CD8-positive, alpha-beta memory T cell (primary cell): ENCODE measurements at places on chromosomes 2 and 18. TPM values are rescaled to one million over a fixed set of nuclear protein-coding genes. Genes with fewer than 3 reads are reported as not detected.

DNA sequence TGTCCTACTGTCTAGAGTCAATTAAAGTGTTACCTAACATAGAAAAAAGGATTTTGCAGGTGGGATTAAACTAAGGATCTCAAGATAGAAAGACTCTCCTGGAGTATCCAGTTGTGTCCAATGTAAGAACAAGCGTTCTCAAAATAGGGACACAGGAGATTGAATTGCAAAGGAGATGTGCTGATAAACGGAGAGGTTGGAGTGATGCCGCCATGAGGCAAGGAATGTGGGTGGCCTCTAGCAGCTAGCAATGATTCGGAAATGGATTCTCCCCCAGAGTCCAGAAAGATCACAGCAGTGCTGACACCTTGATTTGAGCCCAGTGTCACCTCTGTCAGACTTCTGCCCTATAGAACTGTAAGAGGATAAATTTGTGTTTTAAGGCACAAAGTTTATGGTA lies 24.1 kb upstream of the IL1RN start:
- DNase-seq, result no peak

GRCh38 chr2:239406316-239406995 lies 5.6 kb upstream of the HDAC4 start:
- no peak for DNase-seq

DNA sequence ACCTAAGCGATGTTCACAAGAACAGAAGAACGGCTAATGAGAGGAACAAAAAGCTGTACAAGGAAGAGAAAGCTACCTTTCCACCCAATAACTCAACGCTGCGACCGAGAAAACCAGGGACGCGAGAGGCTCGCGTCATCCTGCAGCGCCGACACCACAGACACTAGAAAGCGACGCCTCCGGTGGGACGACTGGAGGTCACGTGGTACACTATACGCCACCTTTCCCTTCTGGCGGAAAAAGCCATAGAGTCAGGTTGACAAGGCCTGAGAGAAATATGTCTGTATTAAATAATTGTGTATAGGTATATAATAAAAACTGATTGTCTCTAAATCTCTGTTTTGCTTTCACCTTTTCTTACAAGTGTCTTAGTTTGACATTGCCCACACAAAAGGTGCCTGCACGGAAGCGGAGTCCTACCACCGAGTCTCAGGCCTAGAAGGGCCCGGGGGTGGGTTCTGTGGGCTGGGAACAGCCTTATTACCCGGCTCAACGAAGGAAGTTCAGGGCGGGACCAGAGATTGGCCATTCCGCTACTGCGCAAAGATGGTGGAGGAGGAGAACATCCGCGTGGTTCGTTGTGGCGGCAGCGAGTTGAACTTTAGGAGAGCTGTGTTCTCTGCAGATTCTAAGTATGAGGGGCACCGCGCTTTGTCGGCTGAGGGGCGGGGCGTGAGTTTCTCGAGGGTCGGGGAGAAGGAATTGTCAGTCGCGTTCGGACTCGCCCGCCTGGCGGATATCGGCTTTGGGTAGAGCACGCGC lies at the start of gene WDR75:
Gene WDR75, plus strand, starts transcription at position 528 of the 762 bp plus-strand sequence. Its CDS starts 19 bp downstream, at position 547.
- peak; percentile 94 for DNase-seq

- DNase-seq, result peak; percentile 14
These were observed 64.1 kb downstream of the CHRNA1 start for GRCh38 chr2:174699993-174700766.

DNA sequence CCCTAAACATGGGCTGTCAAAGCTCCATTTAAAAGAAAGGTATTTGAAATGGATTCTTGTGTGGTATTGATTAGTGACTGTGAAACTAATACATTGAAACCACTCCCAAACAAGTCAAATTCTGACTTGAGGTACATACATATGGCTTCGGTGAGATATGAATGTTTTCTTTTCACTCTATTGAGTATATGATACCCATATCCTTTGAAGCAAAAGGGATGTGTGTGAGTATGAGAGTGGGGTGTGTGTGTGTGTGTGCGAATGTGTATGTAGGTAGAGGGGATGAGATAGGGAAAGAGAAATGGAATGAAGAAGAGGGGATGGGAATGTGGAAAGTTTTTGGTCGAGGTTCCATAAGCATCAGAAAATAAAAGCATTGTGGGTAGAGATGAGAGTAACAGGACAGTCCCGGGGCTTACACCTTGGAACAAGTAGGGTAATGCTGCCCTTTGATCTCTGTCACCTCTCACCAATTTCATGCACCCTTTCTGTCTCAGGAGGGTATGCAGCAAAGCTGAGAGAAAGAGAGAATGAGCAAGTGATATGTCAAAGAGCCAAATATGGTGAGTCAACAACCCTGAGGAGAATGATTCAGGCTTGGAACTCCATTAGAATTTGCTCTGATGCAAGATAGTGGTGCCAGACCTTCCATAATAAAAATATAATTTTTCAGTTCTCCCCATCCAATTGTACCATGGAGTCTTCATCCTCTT lies 64.0 kb upstream of the ZEB2 start:
- no peak for DNase-seq

- no peak for DNase-seq
These were observed 129.5 kb upstream of the PELI1 start for GRCh38 chr2:64273524-64274398.

DNA sequence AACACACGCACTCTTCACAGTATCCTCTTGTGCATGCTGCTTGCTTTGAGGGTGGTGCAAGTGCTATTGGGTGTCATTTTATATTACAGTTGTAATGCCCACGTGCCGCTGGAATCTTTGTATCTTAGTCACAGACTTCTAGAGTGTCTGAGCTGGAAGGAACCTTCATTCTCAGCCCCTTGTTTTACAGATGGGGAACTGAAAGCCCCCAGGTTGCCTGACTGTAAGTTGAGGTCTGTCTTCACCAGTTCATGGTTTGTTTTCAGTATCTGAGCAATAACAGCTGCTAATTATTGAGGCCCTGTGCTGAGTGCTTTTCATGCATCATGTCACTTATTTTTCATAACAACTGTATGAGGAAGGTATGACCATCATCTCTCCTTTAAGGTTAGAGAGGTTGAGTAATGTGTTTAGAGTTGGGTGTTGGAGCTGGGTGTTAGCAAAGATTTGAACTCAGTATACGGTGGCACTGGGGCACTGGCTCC lies 77.0 kb downstream of the PRKCE start:
- DNase-seq, result no peak

DNA sequence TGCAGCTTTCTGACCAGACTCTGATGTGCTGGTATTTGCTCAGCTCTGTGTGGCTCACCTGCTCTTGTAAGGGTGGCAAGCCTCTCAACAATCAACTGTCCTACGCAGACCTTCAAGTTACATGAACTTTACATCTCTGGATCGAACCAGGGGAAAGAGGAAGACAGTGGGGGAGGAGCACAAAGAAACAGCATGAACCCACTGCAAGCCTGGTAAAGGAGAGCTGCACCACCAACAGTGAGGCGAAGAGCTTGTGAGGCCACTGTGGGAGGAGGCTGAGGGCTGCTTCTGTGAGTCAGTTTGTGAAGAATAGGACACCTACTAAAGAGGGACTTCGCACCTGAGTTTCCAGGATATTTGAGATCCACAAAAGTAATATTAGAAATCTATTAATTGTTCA lies 18.8 kb upstream of the FAM110C start:
- no peak for DNase-seq

- DNase-seq, result no peak
These were observed 100.2 kb downstream of the AGAP1 start for GRCh38 chr2:235594041-235594440.

- no peak for DNase-seq
These were observed 18.6 kb downstream of the ERMN start for GRCh38 chr2:157307021-157307420.

GRCh38 chr2:37109523-37109922 lies 25.2 kb downstream of the GPATCH11 start:
- DNase-seq, result no peak

- no peak for DNase-seq
These were observed 22.6 kb downstream of the DHRS9 start for GRCh38 chr2:169091761-169092519.

DNA sequence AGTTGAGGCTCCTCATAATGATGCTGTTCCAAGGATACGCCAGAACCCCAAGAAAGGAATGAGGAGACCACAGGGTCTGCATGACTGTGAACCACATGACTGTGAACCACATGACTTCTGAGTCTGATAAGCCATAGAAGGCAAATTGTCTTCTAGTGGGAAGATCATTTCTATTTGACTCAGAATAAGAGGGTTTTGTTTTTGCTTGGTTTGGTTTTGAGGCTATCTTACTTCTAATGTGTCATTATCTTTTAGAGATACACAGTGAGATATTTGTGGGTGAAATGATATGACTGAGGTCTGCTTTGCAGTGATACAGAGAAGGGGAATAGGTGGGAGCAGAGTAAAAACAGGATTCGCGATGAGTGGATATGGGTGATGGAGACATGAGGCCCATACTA lies 28.9 kb upstream of the BCL2L11 start:
- no peak for DNase-seq

- DNase-seq, result no peak
These were observed 40.4 kb downstream of the LDLRAD4 start for GRCh38 chr18:13258921-13259320.

GRCh38 chr2:226845386-226846116 lies 9.7 kb downstream of the RHBDD1 start:
- DNase-seq, result no peak

DNA sequence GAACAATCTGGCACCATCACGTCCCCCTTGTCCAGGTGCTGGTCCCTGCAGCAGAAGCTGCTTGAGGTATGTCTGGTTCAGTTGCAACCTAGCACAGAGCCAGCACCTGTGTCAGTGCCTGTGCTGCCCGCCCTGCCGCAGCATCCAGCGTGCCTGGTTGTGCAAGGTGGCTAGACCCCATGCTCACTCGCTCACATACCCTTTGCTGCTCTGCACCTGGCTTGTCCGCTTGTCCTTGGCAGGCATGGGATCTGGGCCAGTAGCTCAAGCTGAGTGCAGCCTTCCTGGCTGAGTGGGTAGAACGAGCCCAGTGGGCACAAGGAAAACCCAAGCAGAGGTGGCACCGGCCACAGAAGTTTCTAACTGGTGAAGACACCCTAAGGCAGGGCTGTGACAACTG lies 314.6 kb upstream of the KYNU start:
- no peak for DNase-seq

DNA sequence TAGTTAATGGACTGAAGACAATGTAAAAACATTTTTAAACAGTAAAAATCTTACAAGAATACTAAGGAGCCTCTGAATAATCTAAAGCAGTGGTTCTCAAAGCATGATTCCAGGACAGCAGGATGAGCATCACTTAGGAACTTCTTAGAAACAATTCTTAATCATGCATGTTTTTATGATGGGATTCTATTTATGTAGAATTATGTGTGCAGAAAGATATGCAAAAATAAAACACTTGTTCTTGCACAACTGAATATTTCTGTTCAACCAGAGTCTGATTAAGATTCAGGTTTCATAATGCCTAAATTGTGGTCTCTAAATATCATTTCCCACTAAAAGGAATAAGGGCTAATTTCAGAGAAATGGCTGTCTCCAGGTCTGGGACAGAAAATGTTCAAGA lies 69.2 kb upstream of the MTIF2 start:
- DNase-seq, result no peak

DNA sequence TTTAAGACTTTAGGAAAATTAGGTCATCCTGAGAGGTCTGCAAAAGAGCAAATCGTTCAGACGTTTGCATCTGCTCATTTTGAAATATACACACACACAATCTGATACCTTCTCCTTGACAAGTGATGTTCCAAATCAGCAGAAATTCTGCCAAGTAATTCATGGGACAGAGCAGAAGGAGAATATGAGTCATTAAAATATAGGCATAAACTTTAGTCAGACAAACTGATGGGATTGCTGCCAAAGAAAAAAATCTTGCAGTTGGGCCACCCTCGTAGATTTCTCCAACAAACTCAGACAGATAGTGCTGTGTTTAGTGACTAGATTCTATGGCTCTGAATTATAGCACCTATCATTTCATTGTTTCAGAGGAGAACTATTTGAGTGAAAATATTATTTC lies 336.3 kb downstream of the NYAP2 start:
- DNase-seq, result no peak

GRCh38 chr2:215356948-215357461 lies 45.1 kb downstream of the ATIC start:
- DNase-seq, result no peak

GRCh38 chr18:32160547-32160946 lies 29.3 kb upstream of the MEP1B start:
- no peak for DNase-seq

- DNase-seq, result no peak
These were observed 4.2 kb upstream of the KLHL14 start for GRCh38 chr18:32777049-32777448.

DNA sequence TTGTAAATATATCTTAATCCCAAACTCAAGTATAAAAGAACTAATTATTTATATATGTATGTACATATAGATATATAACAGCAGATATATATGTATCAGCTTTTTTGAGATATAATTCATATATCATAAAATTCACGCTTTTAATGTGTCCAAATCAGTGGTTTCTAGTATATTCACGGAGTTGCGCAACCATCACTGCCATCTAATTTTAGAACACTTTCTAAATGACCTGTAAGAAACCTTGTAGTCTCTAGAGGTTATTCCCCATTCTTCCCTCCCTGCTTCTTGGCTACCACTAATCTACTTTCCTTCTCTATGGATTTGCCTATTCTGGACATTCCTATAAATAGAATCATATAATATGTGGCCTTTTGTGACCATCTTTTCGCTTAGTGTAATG lies 163.5 kb upstream of the TCF4 start:
- no peak for DNase-seq

The ATOH8 gene
- total RNA-seq, result not detected

The AQP12A gene
- total RNA-seq, result not detected

The ETAA1 gene
- total RNA-seq, result 11.4 TPM

The GPR39 gene
- not detected for total RNA-seq

The TAF1B gene
- 20.6 TPM for total RNA-seq

The UGT1A10 gene
- total RNA-seq, result not detected
